ENCODE measurements at places on chromosomes 3 and 15. TPM values are rescaled to one million over a fixed set of nuclear protein-coding genes. Genes with fewer than 3 reads are reported as not detected.

Gene MESP1
- 3.9 TPM for total RNA-seq

Gene GOLGA8S
- total RNA-seq = 0.17 TPM

Gene GABRR3
- total RNA-seq = not detected

Gene FBXW12
- total RNA-seq = not detected

Gene SMCO1
- not detected for total RNA-seq

Gene SMARCC1
- total RNA-seq = 29.6 TPM

Data from adrenal gland (tissue), 19 donors.